ENCODE measurements at places on chromosomes 12 and 14.

- peak; percentile 30 for DNase-seq
These were observed 6.7 kb downstream of the CDKN1B start for GRCh38 chr12:12723681-12724420.

GRCh38 chr12:101173197-101173749 lies 36.8 kb downstream of the SLC5A8 start:
- no peak for DNase-seq

GRCh38 chr12:20624718-20625117 lies 70.4 kb upstream of the SLCO1C1 start:
- no peak for DNase-seq

- peak; percentile 57 for DNase-seq
These were observed 1.1 kb downstream of the ARID2 start for GRCh38 chr12:45730348-45731189.

DNA sequence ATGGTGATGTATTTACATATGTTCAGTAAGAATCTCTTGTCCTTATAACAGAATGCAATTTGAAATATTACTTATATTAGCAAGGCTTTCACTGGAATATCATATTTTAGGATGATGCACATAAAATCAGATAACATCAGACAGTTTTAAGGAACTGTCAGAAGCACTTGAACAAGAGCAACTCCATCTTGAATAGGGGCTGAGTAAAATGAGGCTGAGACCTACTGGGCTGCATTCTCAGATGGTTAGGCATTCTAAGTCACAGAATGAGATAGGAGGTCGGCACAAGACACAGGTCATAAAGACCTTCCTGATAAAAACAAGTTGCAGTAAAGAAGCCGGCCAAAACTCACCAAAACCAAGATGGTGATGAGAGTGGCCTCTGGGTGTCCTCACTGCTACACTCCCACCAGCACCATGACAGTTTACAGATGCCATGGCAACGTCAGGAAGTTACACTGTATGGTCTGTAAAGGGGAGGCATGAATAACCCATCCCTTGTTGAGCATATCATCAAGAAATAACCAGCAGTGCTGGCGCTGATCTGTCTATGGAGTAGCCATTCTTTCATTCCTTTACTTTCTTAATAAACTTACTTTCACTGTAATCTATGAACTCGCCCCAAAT lies 27.6 kb upstream of the ETV6 start:
- DNase-seq, result peak; percentile 55

DNA sequence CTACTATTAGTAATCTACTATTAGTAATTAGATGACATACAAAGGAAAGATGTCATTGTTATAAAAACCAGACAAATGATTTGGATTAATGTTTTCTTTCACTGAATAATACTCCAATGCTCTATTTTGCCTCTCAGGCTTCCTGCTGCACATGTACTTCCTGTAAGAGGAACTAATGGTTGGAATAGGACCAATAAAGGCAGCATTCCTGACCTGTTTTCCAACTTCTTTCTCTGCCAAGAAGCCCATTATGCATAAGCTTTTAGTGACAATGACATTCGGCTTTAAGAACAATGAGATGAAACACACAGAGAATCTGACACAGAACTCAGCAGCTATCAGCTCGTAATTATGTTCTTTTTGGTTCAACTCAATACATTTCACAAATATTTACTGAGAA lies 5.2 kb upstream of the C12orf56 start:
- DNase-seq, result no peak
